Endothelial cell of umbilical vein (primary cell): ENCODE measurements at places on chromosomes 4 and X. TPM values are rescaled to one million over a fixed set of nuclear protein-coding genes. Genes with fewer than 3 reads are reported as not detected.

GRCh38 chr4:76527666-76528065, 92.6 kb downstream of the SHROOM3 start:
- no peaks in the 10 kb centered on the region for H3K36me3 ChIP-seq
- no peak overlapping the region for H3K4me3 ChIP-seq
- no peaks in the 10 kb centered on the region for H3K4me1 ChIP-seq
- no peak for DNase-seq
- no peak overlapping the region for H3K27ac ChIP-seq

DNA sequence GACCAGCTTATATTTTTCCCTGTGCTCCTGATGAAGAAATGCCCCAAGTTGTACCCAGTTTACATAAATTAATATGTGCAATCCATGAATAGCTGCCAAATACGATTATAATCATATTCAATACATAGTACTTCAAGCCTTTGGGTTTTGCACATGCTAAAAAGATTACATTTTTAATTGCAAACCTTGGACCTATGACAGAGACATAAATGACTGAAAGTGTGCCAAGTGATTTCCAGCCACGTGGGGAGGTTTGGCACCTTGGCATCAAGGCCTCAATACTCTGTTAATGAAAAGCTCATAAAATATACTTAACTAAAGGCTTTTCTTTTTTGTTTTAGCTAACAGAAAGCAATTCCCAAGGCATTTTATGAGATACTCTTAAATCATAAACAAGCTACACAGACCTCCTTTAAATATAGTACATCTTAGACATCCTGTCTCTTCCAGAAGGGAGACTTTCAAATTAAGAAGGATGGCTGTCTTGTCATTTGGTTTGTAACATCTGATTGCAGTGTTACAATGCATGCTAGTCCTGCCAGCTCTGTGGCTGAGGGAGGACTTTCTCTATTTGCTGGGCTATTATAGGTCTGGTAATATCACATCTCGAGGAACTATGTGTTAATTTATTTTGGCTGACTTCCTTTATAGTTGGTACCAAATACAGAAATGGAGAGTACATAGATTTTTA, 404.1 kb downstream of the AFF2 start:
- no peak for DNase-seq
- no peak overlapping the region for H3K4me3 ChIP-seq
- no peaks in the 10 kb centered on the region for H3K4me1 ChIP-seq
- no peaks in the 10 kb centered on the region for H3K36me3 ChIP-seq
- H3K27me3 ChIP-seq: no peaks in the 10 kb centered on the region

DNA sequence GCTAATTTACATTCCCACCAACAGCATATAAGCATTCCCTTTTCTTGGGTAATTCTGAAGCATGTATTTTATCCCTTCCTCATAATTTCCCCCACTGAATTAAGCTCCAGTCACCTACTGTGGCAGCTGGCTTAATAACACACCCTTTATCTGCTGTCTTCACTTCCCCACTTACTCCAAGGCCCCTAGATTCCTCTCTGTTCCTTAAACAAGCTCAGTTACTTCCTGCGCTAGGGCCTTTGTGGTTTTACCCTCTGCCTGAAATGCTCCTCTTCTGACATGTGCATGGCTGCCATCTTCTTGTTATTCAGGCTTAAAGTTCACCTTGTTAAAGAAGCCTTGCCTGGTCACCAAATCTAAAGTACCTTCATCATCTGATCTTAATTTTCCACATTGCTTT, 47.2 kb upstream of the RPS6KA3 start:
- H3K27me3 ChIP-seq: no peaks in the 10 kb centered on the region
- H3K27ac ChIP-seq: no peak overlapping the region
- H3K4me1 ChIP-seq: no peaks in the 10 kb centered on the region
- H3K36me3 ChIP-seq: no peaks in the 10 kb centered on the region

The HDAC8 gene
- total RNA-seq: 37.2 and 38.9 TPM in 2 replicates

The ANK2 gene
- not detected in 2 replicates for total RNA-seq

DNA sequence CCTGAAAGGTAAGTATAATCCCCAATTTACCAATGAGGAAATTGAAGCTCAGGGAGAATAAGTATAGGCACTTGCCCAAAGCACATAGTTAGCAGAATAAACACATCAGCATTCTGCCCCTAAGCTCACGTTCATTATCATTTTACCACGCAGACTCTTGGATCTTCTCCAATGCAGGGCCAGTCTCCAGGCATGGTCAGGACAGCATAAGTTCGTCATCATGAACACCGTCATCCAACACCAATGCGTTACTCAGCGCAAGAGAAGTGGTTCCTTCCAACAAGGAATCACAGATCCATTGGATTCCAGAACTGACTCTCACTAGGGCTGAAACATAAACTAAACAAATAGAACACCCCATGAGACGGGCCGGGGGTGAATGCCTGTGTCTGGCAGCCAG, 86.5 kb upstream of the GPM6B start:
- DNase-seq: no peak
- no peaks in the 10 kb centered on the region for H3K27me3 ChIP-seq
- H3K4me1 ChIP-seq: no peaks in the 10 kb centered on the region
